ENCODE measurements at places on chromosomes 3 and 15.
A peak's percentile ranks its signal among the peaks of the same experiment; 100 is the strongest.

DNA sequence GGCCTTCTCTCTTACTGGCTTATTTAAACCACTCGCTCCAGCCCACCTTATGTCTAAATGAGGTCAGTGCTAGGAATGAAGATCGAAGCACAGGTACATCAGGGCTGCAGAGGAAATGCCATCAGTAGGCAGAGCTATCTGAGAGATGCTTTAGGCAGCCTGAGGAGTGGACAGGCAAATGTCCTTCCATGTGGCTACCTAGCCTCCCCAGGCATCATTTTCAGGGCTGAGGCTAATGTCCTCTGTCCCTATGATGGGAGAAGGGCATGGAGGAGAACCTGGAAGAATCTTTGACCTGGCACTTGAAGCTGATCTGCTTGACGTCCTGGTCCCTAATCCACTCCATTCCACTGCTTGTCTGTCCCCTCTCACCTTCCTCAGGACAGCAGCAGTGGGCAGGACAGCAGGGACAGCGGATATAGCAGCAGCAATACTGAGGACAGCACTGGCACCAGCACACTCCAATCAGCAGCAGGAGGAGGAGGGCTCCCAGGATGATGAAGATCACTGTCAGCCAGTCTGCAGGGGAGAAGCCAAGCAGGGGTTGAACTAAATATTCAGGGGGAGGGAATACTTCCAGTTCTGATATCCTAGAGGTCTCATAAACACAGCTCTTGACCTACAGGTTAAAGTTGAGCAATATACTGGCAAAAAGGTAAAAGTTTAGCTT, 21.0 kb downstream of the ILDR1 start:
- DNase-seq: no peak

DNA sequence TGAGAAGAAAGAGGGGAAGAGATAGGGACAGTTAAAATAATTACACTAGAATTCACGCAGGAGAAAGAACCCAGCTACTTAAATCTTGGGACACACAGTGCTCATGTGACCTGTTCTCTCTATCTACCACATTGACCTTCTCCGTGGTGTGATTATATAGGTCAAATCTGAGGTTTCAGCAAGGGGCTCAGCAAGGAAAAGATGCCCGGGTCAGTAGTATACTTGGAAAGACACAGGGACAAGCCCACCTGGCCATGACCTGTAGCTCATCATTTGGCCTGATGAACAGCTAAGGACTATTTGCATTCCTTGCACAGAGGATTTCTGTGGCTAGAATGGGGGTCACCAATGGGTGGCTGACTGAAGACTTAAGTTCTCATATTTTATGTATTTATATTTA, 71.9 kb downstream of the SSR3 start:
- no peak for DNase-seq

DNA sequence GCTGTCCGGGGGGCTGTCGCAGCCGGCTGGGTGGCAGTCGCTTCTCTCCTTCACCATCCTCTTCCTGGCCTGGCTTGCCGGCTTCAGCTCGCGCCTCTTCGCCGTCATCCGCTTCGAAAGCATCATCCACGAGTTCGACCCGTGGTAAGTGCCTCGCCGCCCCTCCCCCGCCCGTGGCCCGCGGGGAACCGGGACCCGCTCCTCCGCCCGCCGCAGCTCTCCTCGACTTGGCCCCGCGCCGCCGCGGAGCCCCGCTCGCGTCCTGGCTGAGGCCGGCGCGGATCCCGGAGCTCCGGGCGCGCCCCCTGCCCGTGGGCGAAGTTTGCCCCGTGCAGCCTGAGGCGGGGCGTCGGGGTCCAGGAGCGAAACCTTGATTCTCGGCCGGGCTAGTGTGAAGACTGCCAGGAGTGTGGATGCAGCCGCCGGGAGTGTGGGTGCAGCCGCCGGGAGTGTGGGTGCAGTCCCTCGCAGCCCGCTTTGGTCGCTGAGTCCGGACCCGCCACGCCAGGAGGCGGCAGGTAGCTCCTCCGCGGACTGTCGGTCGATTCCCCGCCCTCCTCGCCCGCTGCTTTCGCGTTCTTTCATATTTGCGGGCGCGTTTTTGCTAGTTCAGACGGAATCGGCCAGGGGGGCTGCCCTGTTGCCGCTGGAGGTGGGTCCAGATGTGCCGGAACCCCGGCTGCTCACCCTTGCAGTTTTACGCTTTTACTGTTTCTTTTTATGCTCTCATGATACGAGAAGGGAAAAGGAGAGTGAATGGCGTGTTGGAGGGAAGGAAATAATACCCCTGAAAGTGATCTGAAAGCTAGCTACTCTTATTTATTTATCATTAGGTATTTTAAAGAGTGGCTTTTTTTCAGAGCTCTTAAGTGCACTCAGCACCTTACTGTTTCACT, 692 bp downstream of the STT3B start:
- peak; percentile 68 for DNase-seq

- DNase-seq: no peak
These were observed 268.2 kb downstream of the BCHE start for GRCh38 chr3:165568907-165569462.

GRCh38 chr3:78729946-78730345, 1037.9 kb downstream of the ROBO1 start:
- DNase-seq: no peak

DNA sequence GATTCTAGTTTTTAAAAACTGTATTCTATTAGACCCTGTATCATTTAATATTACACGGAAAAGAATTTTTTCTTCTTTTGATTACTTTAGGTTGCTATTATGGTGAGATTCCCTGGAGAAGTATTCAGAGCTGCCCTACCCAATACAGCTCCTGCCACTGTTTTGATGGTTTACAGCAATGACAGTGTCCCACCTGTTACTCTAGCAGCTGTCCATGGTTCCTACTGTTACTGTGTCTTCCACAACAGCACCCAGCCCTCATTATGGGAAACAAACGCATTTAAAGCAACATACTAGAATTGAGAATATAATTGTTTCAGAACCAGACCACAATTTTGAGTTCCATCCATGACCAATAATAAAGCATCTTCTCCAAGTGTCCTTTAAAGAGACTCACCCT, 450.7 kb downstream of the SHQ1 start:
- no peak for DNase-seq

DNA sequence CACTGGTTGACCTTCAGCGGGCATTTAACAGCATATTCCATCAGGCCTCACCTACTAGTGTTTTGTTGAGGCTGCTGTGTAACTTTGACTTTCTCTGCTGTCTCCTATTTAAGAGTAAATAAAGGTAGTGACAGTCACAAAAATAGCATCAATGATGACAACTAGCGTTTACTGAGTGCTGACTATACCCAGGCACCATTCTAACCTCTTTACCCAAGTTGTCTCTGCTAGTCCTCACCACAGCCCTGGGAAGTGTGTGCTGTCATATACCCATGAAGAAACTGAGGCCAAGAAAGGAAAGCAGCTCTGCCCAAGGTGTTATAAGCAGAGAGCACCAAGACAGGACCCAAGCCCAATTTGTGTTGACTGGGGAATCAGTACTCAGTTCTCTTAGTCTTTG, 286.4 kb upstream of the CTDSPL start:
- no peak for DNase-seq

DNA sequence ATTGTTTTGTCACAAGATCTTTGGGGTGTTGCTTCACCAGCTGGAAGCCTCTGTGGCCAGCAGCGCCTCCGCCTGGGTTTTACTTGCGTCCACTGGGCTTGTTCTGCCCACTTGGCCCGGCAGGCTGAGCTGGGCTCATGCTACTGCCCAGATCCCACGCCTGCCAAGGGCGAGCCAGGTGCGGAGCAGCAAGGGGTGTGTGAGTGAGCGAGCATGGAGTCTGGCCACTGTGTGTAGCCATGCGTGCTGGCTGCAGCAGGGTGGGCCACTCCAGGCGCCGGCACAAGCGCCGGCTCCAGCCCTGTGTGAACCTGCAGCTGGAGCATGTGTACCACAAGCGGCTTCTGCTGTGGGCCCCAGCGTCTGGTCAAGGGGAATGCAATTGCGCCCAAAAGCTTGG, 416.5 kb upstream of the RGMA start:
- no peak for DNase-seq

- DNase-seq: no peak
These were observed 205.0 kb downstream of the ADAMTSL3 start for GRCh38 chr15:83858820-83859505.

DNA sequence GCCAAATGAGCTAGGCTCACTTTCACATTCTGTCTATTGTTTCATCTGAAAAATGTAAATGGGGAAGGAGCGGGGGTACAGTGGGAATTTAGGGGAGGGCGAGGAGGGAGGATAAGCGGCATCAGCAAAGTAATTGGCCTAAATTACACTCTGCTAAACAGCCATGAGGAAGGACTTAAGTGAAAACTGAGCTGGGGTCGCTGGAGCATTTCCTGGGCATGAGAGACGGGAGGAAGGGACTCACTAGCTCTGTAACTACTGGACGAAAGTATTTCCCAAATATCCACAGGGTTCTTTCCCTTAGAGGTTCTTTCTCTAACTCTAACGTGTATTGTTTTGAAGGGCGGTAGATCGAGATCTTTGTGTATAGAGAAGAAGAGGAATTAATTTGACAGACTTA, 418.0 kb downstream of the SOX2 start:
- DNase-seq: no peak

DNA sequence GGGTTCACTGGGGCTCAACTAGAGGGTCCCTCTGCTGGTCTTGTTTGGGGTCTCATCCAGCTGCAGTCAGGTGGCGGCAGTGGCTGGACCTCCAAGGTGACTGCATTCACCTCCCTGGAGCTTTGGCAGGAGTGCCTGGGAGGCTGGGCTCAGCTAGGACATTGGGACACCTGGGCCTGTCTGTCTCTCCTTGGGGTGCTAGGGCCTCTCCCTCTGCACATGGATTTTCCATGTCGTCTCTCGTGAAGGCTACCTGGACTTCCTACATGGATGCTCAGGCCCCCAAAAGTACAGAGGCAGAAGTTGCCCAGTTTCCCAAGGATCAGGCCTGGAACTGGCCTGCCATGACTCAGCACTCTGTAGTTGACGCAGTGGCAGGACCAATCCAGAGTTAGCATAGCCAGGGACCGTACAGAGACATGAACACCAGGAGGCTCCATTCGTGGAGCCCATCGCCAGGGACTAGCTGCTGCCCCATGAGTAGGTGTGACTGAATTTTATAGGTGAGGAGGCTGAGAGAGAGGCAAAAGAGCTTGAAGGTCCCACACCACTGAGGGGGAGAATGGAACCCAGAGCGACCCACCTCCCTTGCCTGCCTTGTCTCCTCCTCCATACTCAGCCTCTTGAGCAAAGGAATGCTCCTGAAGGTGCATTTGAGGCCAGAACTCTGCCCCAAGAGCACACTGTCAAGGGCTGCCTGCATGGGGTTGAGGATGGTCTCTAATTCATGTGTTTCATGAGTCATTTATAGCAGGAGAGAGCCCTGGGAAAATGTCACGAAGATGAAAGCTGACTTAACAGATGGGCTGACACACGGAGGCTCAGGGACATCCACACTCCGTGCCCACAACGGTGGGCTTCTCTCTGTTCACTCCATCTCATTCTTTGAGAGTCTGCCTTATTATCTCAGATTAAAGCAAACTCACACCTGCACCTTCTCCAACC, 13.0 kb upstream of the ALDH1A3 start:
- DNase-seq: no peak

DNA sequence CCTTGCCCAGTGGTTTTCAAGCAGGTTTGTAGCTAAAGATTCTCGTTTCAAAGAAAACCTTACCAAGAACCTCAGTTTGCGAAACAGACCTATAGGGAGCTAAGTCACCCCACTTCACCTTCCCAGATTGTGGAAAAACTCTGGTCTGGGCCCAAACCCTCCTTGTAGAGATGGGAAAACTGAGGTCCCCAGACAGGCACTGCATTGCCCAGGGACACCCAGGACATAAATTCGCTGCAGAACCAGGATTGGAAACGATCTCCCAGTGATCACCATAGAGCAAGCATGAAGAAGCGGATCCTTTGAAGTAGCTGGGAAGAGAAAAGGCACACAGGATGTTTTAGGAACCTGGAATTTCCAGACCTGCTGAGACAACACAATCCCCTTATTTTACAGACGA, 85.6 kb upstream of the PIAS1 start:
- no peak for DNase-seq

- no peak for DNase-seq
These were observed 86.7 kb upstream of the LIMD1 start for GRCh38 chr3:45507820-45508317.

DNA sequence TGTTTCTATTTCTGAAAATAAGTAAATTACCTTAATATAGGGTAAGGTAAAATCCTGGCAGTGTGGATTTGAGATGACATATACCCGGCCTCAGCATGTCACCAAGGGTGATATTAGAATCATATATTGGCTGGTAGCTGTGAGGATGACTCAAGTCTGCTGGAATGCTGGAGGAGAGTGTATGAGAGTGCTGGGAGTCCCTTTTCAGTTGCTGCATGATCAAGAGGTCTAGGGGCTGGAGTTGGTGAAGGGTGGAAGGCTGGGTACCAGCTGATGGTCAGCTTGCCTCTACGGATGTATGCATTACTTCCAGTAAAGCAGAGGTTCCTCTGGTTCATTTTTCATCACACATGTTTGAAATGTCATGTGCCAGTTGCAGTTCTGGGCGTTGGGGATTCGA, 40.6 kb downstream of the SLC25A26 start:
- no peak for DNase-seq

DNA sequence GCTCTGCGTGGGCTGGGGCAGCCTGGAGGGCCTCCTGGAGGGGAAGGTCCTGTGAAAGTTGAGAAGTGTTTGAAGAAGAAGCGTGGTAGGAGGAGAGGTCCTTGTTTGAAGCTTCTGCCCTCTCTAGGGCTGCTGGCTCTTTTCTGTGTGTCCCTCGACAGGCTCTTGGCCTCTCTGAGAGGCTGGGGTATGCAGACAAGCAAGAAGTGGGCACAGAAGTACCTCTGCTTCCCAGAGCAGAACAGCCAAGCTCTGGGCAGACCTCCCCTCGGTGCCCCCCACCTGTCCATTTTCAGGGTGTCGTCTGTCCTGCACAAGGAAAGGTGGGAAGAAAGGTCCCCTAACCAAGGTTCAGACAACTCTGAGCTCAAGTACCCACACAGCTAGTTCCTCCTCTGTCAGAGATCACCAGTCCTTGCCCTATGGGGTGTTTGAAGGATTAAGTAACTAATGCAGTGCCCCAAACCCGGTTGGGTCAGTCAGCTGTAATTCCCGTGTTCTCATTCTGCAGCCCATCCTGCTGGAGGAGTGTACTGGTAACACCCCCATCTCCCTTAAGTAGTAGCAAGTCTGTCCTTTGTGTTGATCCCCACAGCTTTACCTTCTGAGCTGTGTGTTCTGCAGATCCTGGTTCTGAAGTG, 6.3 kb downstream of the CSK start:
- DNase-seq: no peak

DNA sequence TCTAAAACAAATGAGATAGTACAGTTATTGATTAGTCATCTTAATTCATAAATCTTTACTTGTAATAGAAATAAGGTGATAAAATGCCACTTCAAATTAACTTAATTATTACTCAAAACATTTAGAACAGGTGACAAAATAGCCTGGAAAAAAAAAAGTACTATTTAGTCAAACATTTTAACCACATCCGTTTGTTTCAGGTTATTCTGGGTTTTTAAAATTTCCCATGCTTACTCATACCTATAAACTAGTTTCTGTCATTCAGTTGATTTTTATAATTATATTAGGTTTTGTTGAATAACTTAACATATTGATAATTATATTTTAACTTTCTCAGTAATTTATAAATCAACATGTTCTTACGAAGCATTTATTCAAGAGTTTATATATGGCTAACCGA, 483.0 kb downstream of the ROBO1 start:
- no peak for DNase-seq

- no peak for DNase-seq
These were observed 552.9 kb upstream of the KCNMB2 start for GRCh38 chr3:177983320-177983719.

GRCh38 chr3:43071313-43071893, 34.5 kb downstream of the POMGNT2 start:
- peak; percentile 37 for DNase-seq

Measured in activated CD4-positive, alpha-beta T cell treated with anti-CD3 and anti-CD28 coated beads, Interleukin-2, Interleukin-6, amounts not matched to agents 100 ng/mL and 50 ng/mL, durations not matched to agents 16 hours and 8 hours (primary cell).